ENCODE measurements at places on chromosomes 6 and 20.

- no peak for DNase-seq
Observed at GRCh38 chr6:3213334-3213695, 14.1 kb downstream of the TUBB2B start.

DNA sequence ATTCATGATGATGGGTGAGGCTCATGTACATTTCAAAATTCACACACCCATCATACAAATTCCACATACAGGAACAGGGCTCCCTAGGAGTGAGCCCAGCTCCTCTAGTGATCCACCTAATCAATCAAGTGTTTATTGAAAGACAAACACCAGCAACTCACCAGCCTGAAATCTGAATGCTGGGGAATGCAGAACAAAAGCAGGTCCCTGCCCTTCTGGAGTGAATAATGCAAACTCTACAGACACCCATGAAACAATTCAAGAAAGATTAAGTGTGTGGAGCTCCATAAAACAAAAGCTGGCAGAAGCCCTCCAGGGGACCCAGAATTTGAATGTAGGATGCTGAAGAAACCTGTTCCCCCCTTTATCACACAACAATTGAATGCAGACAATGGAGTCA, 396.7 kb upstream of the JARID2 start:
- DNase-seq, result no peak

DNA sequence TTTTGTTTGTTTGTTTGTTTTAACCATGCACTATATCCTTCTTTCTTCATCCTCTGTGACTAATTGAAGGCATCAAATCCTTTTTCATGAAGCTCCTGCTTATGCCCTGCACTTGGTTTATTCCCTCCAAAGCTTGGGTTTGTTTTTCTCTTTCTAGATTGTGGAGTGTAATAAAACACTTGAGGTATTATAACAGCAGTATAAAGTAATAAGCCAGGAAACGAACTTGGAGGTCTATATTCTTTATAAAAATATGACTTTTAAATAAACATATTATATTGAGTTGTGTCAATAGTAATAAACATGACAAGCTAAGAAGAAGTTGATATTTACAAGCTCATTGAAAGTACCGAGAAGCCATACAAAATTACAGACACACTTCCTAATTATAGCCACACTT, 659.4 kb downstream of the RFPL4B start:
- DNase-seq, result no peak

GRCh38 chr6:137269347-137269746, 50.2 kb upstream of the IFNGR1 start:
- no peak for DNase-seq

DNA sequence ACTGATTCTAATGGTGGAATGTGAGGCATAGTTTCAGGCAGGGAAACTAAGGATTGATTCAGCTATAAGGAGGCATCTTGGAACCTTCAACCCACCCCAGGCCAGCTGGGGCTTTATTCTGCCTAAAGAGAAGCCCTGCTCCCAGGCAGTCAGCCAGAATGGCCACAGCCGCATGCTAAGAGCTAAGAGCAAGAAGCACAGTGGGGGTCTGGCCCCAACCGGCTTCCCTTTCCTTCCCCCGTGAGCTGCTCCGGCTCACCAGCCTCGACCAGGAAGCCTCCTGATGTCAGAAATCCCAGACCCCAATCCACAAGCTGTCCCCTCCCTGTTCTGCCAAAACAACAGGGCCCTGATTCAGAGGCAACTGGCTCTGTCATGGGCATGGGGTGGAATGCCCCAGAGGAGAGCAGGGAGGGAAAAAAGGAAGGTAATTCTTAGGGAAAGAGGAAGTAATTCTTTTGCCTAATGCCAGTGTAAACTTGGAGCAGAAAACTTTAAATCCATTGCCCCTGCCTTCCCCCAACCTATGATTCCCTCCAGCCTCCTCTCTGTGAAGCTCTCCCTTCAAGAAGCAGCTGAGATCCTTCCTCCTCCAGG, 6.9 kb downstream of the GRM4 start:
- DNase-seq, result no peak

GRCh38 chr6:47187893-47188587, 121.7 kb downstream of the TNFRSF21 start:
- DNase-seq, result no peak

- DNase-seq, result peak; percentile 85
Observed at GRCh38 chr6:95087394-95088097, 489.8 kb upstream of the MANEA start.

GRCh38 chr20:51193066-51193772, 170.3 kb upstream of the KCNG1 start:
- DNase-seq, result no peak

- no peak for DNase-seq
Observed at GRCh38 chr6:7073821-7074525, 33.8 kb upstream of the RREB1 start.

DNA sequence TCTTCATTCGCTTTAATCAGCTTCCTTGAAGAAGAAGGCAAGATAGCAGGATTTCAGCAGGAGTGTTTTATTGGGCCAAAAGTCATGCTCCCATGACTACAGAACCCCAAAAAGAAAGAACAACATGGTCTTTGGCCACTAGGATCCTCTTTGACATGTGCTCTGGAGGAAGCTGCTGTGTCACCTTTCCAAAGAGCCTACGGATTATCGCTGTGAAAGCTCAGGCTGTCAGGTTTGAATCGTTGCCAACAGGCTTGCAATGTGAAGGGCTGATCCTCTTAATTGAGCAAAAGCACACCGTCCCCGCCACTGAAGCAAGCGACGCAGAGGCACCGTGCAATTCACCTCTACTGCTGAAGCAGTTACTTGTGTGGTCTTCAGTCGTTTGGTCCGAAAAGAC, 29.0 kb downstream of the MYLIP start:
- DNase-seq, result peak; percentile 88

DNA sequence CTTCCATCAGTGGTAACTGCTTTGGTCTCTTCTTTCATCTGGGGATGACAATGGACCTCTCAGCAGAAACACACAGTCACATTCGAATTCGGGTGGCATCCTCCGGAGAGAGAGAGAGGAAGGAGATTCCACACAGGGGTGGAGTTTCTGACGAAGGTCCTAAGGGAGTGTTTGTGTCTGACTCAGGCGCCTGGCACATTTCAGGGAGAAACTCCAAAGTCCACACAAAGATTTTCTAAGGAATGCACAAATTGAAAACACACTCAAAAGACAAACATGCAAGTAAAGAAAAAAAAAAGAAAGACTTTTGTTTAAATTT, 6.1 kb downstream of the EDN1 start:
- DNase-seq, result no peak

All from NCI-H2171 (cell line).